BE2C (cell line): ENCODE measurements at places on chromosomes 16 and 17.

- DNase-seq, result no peak
These were observed 35.8 kb upstream of the IL34 start for GRCh38 chr16:70610273-70611223.

GRCh38 chr16:64948056-64948455 is 173.8 kb downstream of the CDH11 start:
- no peak for DNase-seq

DNA sequence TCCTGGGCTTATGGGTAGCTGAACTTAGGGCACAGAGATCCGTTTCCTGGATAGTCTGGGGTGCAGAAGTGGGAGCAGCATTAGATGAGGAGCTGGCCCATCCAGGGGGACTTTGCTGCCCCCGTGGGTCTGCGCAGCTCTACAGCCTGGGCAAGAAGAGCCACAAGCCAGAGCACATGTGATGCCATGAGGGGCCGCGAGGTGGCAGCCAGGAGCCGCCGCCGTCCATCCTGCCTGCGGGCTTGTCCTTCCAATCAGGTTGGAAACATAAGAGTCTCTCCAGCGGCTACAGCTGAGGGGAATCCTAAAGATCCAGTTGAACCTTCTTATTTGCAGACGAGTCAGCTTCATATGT is 21.9 kb downstream of the C1QTNF1 start:
- DNase-seq, result peak; percentile 82

DNA sequence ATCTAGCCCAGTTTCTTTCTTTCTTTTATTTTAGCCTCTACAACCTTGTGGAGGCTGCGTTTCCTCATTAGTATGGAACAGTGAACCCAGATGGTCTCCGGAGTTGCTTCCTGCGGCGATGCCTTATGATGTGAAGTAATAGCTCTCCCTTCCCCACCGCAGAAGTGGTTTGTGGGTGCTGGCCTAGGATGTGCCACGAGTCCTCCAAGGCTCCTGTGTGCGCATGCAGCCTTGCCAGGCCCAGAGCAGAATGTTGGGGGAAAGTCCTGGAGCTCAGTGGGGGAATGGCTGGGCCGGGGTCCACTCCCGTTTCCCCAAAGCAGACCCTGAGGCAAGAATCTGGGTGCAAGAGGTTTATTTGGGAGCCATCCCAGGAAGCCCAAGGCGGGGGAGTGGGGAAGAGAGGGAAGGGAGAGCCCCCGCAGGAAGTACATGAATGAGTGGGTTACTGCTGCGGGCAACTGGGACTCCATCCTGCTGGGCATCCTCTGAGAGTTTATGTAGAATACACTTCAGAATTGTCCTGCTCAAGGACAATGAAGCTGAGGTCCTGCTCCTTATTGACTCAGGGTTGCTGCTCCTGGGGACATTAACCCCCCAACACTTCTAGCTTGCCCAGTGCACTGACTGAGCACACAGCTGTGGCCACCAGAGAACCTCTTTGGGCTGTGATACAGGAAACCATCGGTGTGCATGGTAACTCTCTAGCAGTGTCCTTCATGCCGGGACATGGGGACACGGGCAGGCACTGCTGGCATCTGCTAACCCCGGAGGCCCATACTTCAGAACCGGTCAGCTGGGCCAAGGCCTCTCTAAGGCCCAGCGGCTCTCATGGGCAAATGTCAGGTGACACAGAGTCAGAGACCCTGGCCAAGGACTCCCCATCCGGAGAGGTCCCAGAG is 3.7 kb upstream of the HCRT start:
- DNase-seq, result no peak

GRCh38 chr17:53499277-53499676 is 323.4 kb upstream of the KIF2B start:
- DNase-seq, result peak; percentile 16

DNA sequence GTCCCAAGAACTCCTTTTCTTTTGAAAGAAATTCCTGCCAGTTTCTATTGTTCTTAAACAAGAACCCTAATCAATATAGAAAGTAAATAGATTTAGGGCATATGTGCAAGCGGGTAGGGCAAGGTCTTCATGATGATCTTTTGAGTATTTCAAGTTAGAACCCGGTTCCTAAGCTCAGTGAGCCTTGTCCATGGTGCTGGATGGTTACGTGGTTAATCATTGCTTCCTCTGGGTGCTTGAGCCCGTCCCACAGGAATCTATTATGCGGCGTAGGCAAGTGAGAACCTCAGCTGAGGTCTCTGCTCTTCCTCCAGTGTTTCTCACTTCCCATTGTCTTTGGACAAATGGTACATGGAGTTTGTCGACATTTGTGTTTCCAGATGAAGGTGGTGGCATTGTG is 580.8 kb upstream of the EEF2KMT start:
- no peak for DNase-seq

GRCh38 chr16:13150181-13150885 is 248.9 kb downstream of the SHISA9 start:
- DNase-seq, result no peak
